ENCODE measurements at places on chromosomes 1 and 21.

DNA sequence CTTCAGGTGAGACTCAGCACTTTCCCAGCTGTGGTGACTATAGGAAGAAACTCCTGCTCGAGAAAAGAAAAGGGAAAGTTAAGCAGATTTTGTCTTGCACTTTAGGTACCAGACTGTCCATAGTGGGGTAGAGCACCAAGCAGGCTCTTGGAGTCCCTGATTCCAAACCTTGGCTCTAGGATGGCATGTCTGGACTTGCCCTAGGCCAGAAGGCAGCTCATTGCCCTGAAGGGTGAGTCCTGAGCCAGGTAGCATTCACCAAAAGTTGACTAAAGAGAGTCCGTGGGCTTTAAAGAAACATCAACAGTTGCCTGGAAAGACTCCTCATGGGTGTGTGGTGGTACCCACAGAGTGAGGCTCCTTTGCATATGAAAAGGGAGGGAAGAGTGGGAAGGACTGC lies 145.2 kb upstream of the SNX7 start:
- H3K27me3 ChIP-seq, result no peaks in the 10 kb centered on the region
- H3K27ac ChIP-seq, result no peak overlapping the region
- ATAC-seq, result no peak
- no peaks in the 10 kb centered on the region for H3K36me3 ChIP-seq
- H3K4me3 ChIP-seq, result no peak overlapping the region
- H3K4me1 ChIP-seq, result no peaks in the 10 kb centered on the region

DNA sequence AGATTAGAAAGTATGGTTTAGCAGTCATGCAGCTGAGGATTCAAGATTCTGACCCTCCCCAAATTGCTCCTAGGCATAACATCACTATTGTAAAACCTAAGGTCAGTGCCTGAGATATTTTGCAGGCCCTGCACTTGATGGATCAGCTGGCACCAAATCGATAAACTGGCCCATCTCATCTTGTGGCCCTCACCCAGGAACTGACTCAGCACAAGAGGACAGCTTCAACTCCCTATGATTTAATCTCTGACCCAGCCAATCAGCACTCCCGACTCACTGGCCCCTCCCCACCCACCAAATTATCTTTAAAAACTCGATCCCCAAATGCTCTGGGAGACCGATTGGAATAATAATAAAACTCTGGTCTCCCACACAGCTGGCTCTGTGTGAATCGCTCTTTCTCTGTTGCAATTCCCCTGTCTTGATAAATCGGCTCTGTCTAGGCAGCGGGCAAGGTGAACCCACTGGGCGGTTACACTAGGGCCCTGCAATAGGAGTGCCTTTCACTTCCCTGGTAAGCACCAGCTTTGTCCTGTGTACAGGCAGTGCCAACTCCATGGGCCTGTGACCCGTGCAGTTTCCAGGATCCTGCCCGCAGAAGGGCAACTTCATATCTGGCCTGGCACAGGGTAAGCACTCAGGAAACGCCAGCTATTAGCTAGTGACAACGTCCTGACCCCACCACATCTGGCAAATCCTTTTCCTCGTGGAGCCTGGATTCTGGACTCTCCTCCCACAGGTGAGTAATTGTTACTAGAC lies 28.7 kb upstream of the SLC2A5 start:
- no peak overlapping the region for H3K27ac ChIP-seq

DNA sequence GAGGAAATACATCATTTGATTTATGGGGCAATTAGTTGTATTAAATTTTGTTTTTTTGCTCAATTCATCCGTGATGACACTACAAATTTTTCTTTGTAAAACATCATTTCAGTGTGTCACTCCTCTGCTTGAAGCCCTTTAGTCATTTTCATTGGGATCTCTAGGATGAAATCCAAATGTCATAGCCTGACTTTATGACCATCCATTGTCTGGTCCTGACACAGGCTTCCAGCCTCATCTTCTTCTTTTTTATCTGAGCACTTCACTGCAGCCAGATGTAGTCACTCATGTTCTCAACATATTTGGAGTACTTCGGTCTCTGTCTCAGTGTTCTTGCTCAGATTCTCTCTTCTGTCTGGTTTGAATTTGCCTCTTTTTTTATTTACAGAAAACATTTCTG lies 173.1 kb downstream of the HMCN1 start:
- no peaks in the 10 kb centered on the region for H3K4me1 ChIP-seq
- H3K27ac ChIP-seq, result no peak overlapping the region
- peaks cover 8% of the 10 kb centered on the region for H3K27me3 ChIP-seq
- H3K36me3 ChIP-seq, result no peaks in the 10 kb centered on the region
- H3K4me3 ChIP-seq, result no peak overlapping the region
- no peak for ATAC-seq

GRCh38 chr1:207670192-207670591 lies 25.3 kb downstream of the CR1L start:
- peak; percentile 90 for ATAC-seq
- H3K36me3 ChIP-seq, result peaks cover 7% of the 10 kb centered on the region
- H3K27ac ChIP-seq, result no peak overlapping the region
- peak overlapping the region; percentile 55 for H3K4me3 ChIP-seq
- peaks cover 66% of the 10 kb centered on the region for H3K27me3 ChIP-seq

- H3K4me3 ChIP-seq, result no peak overlapping the region
- H3K27me3 ChIP-seq, result peaks cover 54% of the 10 kb centered on the region
- H3K36me3 ChIP-seq, result no peaks in the 10 kb centered on the region
- H3K27ac ChIP-seq, result no peak overlapping the region
Measured at GRCh38 chr21:35796844-35797243, 263.5 kb downstream of the SETD4 start.

DNA sequence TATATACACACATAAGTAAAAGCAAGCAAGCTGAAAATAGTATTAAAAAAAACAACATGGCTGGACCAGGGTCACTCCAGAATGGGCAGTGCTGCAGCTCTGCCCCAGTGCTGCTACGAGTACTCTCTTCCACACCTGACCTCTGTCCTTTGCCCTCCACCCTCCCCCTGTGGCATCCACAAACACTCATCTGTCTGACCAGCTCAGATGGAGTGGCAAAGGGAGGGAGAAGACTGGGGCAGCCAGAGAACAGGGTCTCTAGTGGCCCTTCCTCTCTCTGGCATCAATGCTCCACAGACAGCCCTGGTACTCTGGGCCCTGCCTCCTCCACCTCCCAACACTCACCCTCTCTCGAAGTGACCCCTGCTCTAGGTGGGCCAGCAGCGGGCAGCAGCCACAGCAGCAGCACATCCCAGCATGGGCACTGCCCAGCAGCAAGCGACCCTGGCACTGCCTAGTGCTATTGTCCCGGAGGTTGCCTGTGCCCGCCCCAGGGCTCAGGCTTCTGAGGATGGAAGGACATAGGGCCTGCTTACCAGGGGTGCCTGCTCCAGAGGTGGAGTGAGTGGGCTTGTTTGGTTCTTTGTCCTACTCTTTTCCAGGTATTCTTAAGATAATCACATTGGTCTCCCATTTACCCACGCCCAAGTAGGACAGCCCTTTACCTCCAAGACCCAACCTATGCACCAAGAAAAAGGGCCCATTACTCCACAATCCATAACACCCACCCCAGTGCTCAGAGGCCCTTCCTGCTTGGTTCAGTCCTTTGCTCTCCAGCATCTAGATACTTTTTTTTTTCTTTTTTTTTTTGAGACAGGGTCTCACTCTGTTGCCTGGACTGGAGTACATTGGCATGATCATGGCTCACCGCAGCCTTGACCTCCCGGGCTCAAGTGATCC lies 6.2 kb downstream of the ARHGEF2 start:
- H3K4me1 ChIP-seq, result peaks cover 97% of the 10 kb centered on the region
- peak overlapping the region; percentile 84 for H3K27ac ChIP-seq
- ATAC-seq, result no peak
- H3K4me3 ChIP-seq, result peak overlapping the region; percentile 67
- no peaks in the 10 kb centered on the region for H3K27me3 ChIP-seq

DNA sequence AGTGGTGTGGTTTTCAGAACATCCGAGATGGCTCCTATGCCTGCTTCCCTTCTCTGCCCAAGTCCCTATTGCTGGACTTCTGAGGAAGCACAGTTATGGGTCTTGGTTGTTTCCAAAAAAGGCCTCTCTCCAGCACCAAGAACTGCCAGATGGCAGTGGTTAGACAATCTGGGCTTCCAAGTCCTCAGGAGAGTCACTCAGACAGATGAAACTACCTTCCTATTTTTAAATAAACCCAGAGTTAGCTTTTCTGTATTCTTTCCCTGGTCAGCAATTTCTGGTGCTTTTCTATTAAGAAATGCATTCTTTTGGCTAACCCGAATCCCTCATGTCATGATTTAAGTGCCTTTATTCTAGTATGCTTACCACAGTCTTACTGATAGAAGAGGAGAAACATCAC lies 245.9 kb downstream of the PRDM2 start:
- H3K4me1 ChIP-seq, result no peaks in the 10 kb centered on the region
- no peaks in the 10 kb centered on the region for H3K36me3 ChIP-seq
- ATAC-seq, result no peak
- peaks cover 29% of the 10 kb centered on the region for H3K27me3 ChIP-seq
- H3K27ac ChIP-seq, result no peak overlapping the region

DNA sequence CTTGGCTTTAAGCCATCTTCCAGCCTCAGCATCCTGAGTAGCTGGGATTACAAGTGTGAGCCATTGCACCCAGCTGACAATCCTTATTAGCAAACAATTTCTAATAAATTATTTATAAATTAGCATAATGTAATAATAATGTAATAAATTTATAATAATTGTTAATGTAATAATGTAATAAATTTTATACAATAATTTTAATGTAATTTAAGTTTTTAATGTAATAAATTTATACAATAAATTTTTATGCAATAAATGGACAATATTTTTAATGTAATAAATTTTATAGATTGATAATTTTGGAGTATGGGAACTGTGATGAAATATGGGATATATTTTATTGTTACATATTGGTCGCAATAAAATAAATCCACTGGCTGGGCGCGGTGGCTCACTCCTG lies 1457.5 kb downstream of the KCNT2 start:
- H3K27me3 ChIP-seq, result no peaks in the 10 kb centered on the region
- H3K27ac ChIP-seq, result no peak overlapping the region

DNA sequence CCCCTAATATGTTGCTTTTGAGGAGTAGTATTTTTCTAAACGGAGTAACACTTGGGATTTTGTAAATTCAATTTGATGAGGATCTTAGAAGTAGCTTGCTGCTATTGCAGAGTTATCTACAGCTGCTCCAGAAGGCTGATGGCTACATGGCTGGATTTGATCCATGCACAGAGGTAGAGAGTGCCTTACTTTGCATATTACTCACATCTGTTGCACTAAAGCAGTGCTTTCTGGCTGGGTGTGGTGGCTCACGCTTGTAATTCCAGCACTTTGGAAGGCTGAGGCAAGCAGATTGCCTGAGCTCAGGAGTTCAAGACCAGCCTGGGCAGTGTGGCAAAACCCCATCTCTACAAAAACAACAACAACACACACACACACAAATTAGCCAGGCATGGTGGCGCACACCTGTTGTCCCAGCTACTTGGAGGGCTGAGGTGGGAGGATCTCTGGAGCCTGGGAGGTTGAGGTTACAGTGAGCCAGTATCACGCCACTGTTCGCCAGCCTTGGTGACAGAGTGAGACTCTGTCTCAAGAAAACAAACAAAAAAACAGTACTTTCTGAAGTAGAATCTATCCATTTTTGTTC lies 24.6 kb downstream of the RALGPS2 start:
- H3K4me1 ChIP-seq, result peaks cover 64% of the 10 kb centered on the region
- ATAC-seq, result no peak
- H3K27ac ChIP-seq, result peak overlapping the region; percentile 59
- H3K4me3 ChIP-seq, result no peak overlapping the region

GRCh38 chr21:42799948-42800347 lies 79.4 kb downstream of the WDR4 start:
- peak overlapping the region; percentile 52 for H3K4me3 ChIP-seq
- H3K36me3 ChIP-seq, result no peaks in the 10 kb centered on the region
- peaks cover 12% of the 10 kb centered on the region for H3K27me3 ChIP-seq
- no peak overlapping the region for H3K27ac ChIP-seq
- peaks cover 8% of the 10 kb centered on the region for H3K4me1 ChIP-seq
- ATAC-seq, result peak; percentile 97

DNA sequence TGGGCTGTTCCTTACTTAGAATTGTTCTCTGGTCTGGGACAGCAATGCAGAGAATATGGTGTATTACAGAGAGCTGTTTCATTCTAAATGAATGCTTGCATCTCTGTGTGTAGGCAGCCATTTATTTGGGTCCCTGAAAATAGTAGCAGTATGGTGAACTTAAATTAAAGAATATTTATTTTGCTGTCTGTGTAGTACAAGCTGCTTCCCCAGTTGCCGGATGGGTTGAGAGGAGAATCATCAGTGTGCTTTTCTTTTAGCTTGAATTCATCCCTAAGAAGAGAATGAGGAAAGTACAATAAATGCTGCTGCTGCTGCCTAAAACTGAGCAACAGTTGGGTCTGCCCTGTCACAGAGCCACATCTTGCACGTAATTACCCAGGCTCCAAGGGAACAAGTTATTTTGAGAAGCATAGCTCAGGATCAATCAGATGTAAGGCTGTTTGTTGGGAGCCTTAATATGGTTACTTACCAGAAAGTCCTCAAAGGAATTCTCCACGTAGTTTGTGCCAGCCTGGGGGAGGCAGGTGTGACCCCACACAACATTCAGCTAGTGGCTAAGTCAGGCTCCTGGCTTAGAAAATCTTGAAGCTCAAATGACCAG lies 16.6 kb downstream of the ACTN2 start:
- no peaks in the 10 kb centered on the region for H3K36me3 ChIP-seq
- H3K4me1 ChIP-seq, result no peaks in the 10 kb centered on the region
- no peak overlapping the region for H3K4me3 ChIP-seq

DNA sequence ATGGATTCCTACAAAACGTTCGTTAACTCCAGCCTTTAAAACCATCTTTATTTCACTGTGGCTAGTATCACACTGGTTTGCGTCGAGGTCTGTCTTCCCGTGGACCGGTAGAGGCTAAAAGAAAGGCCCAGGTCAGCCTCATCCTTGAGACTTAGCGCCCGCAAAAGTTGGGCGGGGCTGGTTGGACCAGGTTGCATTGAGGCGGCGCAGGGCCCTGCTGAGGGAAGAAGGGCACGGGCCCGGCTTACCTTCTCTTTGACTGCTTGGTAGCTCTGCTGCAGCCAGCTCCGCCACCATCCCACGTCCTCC lies 455 bp downstream of the BSDC1 start:
- H3K4me1 ChIP-seq, result peaks cover 19% of the 10 kb centered on the region
- H3K4me3 ChIP-seq, result peak overlapping the region; percentile 97
- H3K27me3 ChIP-seq, result no peaks in the 10 kb centered on the region
- peak; percentile 8 for ATAC-seq
- H3K36me3 ChIP-seq, result no peaks in the 10 kb centered on the region

DNA sequence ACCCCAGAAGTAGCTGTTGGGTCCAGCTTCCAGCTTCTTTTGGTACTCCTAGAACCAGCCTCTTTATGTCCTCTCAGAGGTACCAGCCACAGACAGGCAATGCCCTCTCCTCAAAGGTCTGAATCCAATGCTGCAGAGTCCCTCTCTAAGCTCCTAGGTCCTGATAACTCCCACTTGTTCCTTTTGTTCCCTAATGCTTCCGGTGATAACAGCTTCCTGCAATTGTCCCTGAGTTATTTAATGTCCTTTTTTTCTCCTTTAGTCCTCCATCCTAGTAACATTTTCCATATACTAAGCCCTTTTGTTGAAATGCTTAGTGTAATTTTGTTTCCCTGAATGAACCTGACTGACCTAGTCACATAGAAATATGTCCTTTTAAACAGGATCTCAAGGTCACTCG lies 201.7 kb upstream of the BEND5 start:
- ATAC-seq, result no peak
- H3K4me3 ChIP-seq, result no peak overlapping the region
- no peaks in the 10 kb centered on the region for H3K36me3 ChIP-seq
- H3K4me1 ChIP-seq, result no peaks in the 10 kb centered on the region

- peaks cover 69% of the 10 kb centered on the region for H3K36me3 ChIP-seq
- ATAC-seq, result no peak
- H3K4me1 ChIP-seq, result no peaks in the 10 kb centered on the region
Measured at GRCh38 chr1:25492323-25492722, 51.1 kb upstream of the LDLRAP1 start.
